ENCODE measurements at places on chromosomes 13 and 19. TPM values are rescaled to one million over a fixed set of nuclear protein-coding genes. Genes with fewer than 3 reads are reported as not detected.

DNA sequence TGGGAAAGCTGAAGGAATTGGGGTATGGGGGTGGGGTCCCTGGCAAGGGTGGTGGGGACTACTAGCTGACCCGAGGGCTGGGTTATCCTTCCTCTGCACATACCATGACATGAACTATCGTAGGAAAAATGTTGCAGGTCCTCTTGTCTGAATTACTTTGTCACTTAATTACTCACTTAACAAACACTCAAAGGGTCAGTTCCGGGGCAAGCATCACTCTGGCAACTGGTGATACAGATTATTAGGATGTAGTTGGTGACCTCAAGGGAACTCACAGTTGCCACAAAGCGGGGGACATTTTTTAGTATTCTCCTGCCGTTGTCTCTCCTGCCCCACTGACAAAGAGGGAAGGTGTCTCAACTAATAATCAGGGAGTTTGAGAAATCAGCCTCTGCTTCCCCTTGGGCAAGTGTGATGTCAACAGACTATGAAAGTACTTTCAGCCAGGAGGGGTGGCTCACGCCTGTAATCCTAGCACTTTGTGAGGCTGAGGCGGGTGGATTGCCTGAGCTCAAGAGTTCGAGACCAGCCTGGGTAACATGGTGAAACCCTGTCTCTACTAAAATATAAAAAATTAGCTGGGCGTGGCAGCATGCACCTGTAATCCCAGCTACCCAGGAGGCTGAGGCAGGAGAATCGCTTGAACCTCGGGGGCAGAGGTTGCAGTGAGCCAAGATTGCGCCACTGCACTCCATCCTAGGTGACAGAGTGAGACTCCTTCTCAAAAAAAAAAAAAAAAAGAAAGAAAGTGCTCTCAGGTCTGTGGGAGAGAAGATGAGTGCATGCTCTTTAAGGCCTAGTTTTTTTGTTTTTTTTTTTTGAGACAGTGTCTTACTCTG, 10.3 kb downstream of the DNAJB1 start:
- no peak for DNase-seq

DNA sequence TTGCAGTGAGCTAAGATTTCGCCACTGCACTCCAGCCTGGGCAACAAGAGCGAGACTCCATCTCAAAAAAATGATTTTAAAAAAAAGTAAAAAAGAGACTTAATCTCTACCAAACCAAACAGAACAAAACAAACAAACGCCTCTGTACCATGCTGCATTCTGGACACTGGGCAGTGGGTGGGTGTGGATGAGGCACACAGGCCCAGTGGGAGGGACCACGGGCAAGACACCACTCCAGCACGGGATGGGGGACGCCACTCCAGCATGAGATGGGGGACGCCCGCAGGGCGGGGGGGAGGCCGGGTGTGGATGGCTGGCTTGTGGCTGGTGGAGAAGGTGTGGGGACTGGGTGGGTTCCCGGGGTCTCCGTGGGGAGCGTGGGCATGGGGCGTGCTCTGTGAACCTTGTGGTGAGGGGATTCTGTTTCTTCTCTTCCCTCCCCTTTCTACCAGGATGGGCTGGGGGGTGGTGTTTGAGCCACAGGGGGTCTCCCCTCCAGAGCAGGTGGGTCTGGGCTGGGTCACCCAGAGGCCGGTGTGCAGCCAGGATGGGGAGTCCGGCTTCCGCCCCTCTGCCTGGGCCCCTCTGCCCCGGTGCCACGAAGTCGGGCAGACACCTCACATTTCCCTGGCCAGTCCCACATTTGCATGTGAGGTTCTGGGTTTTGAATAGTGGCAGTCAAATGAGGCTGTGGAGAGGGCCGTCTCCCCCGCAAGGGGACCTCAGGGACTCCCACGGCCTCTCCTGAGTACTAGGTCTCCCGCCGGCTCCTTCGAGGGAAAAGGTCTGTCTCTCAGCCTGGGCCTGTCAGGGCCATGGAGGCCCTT, 23.9 kb upstream of the MATK start:
- no peak for DNase-seq

GRCh38 chr19:52679598-52679997, 41.4 kb upstream of the ZNF83 start:
- no peak for DNase-seq

DNA sequence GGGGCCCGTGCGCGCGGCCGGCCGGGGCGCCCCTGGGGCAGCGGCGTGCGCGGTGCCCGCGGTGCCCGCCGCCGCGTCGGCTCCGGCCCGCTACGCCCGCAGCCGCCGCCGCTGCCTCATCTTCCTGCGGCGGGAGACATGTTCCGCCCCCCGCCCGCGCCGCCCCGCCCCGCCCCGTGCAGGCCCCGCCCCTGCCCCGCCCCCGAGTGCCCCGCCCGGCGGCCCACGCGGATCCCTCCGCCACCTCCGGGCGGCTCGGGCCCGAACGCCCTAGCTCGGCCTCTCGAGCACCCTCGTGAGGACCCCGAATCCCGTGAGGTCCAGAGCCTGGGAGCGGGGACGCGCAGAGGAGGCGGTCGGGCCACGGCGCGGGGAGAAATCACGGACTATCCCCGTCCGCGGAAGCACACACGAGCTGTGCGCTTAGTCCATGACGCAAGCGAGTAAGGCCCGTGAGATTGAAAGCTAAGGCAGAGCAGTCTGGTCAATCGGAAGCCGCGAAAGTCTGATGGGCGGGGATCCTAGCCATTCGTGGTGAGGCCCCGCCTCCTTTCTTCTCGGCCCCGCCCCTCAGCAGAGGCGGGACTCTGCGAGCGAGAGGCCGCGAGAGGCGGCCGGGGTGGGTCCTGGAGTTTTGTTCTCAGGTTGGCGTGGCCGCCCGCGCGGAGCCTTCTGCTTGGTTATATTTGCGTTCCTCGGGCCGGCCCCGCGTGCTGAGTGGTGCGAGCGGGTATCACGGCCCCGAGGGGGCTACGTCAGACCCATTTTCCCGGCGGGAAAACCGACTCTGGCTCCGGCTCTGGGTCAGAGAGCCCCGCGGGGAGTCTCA, at the start of gene TCF3:
TCF3 (minus strand) TSS at position 145 of the 829 bp plus-strand sequence. CDS start 2,367 bp downstream, outside the sequence.
- peak; percentile 100 for DNase-seq

The ZNF578 gene
- polyA plus RNA-seq = 4.2 TPM

The SIGLEC10 gene
- polyA plus RNA-seq = 1.5 TPM

The ZNF121 gene
- 25.4 TPM for polyA plus RNA-seq

- DNase-seq = no peak
These were observed 407.0 kb downstream of the ZNF536 start for GRCh38 chr19:30778961-30779715.
